Kidney (tissue), 22 donors: ENCODE measurements at places on chromosomes 5 and 9.

DNA sequence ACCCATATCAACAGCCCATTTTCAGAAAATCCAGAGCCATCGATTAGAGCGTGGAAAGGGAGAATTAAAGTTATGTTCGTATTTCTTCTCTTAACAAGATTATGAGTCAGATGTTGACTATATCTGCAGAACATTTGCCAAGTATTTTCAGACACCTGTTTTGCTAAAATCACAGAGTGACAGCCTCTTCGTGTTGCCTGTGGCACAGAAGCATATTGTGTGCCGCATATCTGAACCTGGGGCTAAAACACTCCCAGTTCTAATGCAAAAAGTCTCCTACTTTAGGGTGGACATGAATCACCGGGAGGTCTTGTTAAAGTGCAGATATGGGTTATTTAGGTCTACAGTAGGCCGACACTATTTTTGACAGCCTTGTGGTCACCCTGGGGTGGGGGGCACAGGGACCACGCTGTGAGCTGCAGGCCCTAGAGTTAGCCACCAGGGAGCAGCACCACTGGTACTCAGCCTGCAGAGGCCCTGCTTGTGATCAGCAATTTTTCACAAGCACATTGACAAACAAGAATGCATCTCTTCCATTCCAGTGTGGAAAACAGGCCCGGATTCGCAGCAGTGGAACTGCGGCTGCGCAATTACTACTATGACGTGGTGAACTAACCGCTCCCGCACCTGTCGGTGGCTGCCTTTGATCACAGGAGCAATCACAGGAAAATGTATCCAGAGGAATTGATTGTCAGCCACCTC is 93.5 kb downstream of the SYK start:
- peak; percentile 23 for DNase-seq

GRCh38 chr9:113601656-113602055 is 138.1 kb downstream of the RGS3 start:
- no peak for DNase-seq

- peak; percentile 67 for DNase-seq
Measured at GRCh38 chr9:96071076-96071814, 195.8 kb downstream of the ERCC6L2 start.

- DNase-seq = no peak
Measured at GRCh38 chr5:38853753-38854470, 8.1 kb downstream of the OSMR start.

DNA sequence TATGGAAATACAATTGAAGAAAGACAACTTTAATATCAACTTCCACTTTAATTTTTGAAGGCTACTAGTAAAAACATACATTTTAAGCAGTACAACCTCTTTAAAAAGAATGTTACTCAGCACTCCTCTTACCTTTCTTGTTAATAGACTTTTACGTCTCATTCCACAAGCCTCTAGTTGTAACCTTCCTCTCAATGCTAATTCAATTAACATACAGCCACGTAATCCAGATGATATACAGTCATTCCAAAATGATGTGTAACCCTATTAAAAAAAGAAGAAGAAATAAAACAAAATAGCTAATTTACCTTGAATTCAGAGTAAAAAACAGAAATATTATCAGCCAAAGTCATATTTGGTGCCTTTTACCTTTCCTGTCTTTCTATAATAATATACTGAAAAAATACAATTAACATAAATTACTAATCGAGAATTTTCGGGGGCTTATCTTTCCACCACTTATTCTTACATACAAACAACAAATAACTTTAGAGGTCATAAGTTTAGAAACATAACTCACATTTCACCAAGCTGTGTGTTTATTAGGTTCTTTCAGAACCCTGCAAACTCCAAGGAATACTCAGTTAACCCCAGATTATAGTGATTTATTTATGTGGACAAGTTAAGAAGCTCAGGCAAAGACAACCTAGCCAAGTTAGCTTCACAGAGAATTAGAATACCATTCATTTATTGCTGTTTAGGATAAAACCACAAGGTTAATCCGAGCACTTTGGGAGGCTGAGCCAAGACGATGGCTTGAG is 30.3 kb downstream of the GOLPH3 start:
- DNase-seq = no peak

GRCh38 chr5:116517488-116517887 is 57.1 kb downstream of the SEMA6A start:
- no peak for DNase-seq

DNA sequence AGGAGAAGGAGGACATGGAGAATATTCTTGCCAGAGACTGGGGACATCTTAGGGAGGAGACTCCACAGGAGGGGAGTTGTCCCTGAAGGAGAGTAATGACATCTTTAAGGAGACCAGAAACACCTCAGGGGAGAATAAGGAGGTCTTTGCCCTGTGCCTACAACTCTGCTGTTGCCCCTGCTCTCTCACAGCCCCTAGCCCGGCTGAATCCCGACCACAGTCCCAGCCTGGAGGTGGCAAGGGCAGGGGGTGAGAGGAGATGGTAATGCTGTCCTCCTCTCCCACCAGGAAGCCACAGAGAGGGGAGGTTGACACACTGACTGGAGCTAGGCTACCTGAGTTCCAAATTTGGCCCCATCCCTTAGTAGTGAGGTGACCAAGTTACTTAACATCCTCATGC is 30.2 kb upstream of the ENHO start:
- DNase-seq = no peak

DNA sequence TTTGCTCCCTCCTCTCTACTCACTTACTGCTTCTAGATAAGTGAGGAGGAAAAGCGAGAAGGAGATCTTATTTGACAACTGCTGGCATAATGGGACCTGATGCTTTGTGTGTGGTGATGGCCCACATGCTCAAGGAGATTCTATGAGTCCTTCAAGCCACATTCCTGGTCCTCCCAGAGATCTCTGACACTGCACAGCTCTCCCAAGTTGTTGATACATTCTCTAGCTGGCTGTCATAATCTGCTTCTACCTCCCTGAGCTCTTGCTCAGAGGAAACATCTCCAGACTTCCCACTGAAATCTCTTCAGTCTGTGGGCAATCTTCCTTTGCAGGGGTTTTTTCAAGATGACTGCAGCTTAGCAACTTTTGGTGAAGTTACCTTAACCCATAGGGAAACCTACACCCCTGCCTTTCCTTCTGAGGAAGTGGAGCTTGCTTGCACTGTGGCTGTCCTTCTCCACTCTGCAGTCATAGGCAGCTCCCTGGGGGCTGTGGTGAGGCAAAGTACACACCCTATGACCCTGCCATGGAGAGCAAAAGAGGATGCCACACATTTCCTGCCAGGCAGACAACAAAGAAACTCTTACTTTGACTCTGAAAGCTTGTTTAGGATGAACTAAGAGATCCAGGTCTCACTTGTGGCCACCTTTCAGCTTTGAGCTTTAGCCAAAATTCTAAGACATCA is 163.8 kb downstream of the TMEM38B start:
- no peak for DNase-seq

DNA sequence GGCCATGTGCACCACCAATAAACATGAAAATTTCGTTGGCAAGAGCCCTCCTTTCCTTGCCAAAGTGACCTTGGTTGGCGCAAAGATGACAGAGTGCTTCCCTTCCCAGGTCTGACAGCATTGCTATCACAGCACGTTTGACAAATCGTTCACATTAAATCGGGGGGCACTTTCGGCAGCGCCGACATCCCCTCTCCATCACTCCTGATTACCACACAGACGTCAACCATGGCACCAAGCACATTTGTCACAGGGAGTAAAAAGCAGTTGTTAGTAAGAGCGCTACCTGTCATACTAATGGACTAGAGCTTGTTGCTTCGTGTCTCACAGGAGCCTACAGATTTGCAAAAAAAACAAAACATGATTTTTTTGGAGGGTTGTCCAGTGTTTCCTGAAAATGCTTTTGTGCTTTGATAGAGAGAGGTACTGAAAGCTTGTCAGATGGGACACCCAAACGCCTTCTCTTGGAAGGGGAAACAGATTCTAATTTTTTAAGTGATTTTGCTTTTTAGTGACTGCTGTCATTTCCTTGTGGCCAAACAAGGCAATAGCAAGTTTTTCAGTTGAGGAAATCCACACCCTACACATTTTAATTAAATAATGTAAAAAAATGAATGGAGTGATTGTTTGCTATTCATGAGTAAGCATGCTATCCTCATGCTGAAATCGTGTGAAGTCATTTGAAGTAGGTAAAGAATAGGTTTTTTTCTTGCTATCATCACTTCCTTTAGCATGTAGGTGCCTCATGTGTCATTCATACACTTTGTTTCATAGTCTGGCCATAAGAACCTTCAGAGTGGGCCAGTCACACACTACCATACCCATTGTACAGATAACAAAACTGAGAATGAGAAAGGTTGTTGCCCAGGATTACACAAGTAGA is 682.8 kb upstream of the WWC1 start:
- no peak for DNase-seq
